ENCODE measurements at places on chromosomes 2 and 18. TPM values are rescaled to one million over a fixed set of nuclear protein-coding genes. Genes with fewer than 3 reads are reported as not detected.

Gene KCMF1
- 77.1 TPM for total RNA-seq

Gene CNPPD1
- total RNA-seq: 64.8 TPM

Gene SLC9A4
- 0.38 TPM for total RNA-seq

Gene IL18R1
- total RNA-seq: 42.9 TPM

Gene IL18RAP
- total RNA-seq: 203 TPM

Gene SCN9A
- total RNA-seq: 1.4 TPM

Gene AFG3L2
- total RNA-seq: 36.4 TPM

Gene DYTN
- not detected for total RNA-seq

Gene PSTPIP2
- 46.9 TPM for total RNA-seq

Gene STAT4
- 264 TPM for total RNA-seq

Gene FN1
- total RNA-seq: not detected

Gene AQP12A
- total RNA-seq: not detected

Gene ATG4B
- total RNA-seq: 106 TPM

Gene SCN2A
- 0.10 TPM for total RNA-seq

Gene STARD6
- not detected for total RNA-seq

Gene SEPTIN2
- 315 TPM for total RNA-seq

Gene WDR12
- total RNA-seq: 7.8 TPM

Gene CAPN13
- total RNA-seq: not detected

Gene ACMSD
- total RNA-seq: not detected

Gene CTIF
- 8.2 TPM for total RNA-seq

Gene TUBA3E
- not detected for total RNA-seq

Gene APLF
- total RNA-seq: 2.2 TPM

Gene IL36RN
- not detected for total RNA-seq

Gene RAB11FIP5
- total RNA-seq: 11.2 TPM

Gene VWC2L
- total RNA-seq: not detected

Gene PUM2
- total RNA-seq: 130 TPM

Gene BOD1L2
- not detected for total RNA-seq

Gene SPATA3
- total RNA-seq: not detected

Gene AOX1
- total RNA-seq: not detected

Gene REG3A
- total RNA-seq: not detected

Gene RETSAT
- total RNA-seq: 22.7 TPM

Gene UBR3
- 40.8 TPM for total RNA-seq

Gene CD226
- 151 TPM for total RNA-seq

Gene CRYGB
- total RNA-seq: not detected

Gene NCKAP1
- 10.4 TPM for total RNA-seq

Gene MFSD6
- total RNA-seq: 50.5 TPM

Gene SPDYA
- total RNA-seq: 8.0 TPM

Gene OXER1
- total RNA-seq: 0.19 TPM

Gene KLHL41
- total RNA-seq: not detected

Gene CCDC74B
- total RNA-seq: 0.28 TPM

Gene CD8B2
- total RNA-seq: 1.0 TPM

Gene ASXL2
- 27.7 TPM for total RNA-seq
